ENCODE measurements at places on chromosomes 12 and 14. TPM values are rescaled to one million over a fixed set of nuclear protein-coding genes. Genes with fewer than 3 reads are reported as not detected.

GRCh38 chr12:78324234-78324633 lies 493.5 kb downstream of the NAV3 start:
- no peak for DNase-seq

- DNase-seq, result no peak
Measured at GRCh38 chr14:104304451-104305351, 166.3 kb downstream of the KIF26A start.

DNA sequence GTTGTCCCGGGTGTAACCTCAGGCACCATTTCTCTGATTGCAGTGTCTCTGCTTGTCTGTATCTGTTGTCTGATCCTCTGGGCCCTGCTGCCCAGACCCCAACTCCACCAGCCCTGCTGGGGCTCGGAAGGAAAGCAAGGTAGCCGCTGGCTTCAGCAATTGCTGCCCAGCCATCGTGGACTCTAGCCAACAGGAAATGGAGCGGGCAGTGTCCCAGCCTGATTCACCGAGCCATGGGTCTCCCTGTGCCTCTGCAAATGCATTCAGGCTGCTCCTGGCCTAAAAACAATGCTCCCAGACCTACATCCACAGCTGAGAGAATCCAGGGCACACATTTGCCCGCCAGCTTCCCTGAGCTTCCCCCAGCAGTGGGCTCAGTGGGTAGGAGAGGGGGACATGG lies 9.2 kb downstream of the TUNAR start:
- DNase-seq, result no peak

GRCh38 chr12:50924439-50925341 lies 27.7 kb upstream of the HIGD1C start:
- DNase-seq, result peak; percentile 47

Gene LRRC10
- total RNA-seq, result not detected

Gene ERP29
- 103 TPM for total RNA-seq

Gene MDGA2
- total RNA-seq, result not detected
